ENCODE measurements at places on chromosomes 1 and 21.
A peak's percentile ranks its signal among the peaks of the same experiment; 100 is the strongest.

DNA sequence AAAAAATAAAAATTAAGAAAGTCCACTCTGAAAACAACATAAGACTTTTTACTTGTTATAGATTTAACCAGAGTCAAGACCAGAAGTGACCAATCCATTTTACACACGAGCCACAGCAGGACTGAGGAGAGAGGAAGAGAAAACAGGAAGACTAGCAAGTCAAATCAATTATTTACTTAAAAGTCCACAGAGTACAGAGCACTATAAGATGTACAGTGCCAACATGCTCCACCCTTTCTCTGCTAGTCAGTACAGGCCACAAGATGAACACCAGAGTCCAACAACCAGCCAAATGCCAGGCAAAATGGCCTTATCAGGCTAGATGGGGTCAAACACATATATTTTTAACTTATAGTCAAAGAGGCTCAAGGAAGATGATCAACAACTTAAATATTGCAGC, 19.5 kb downstream of the LUZP1 start:
- no peak for DNase-seq

- no peak for DNase-seq
These were observed 97.8 kb downstream of the MRPL37 start for GRCh38 chr1:54297596-54298283.

DNA sequence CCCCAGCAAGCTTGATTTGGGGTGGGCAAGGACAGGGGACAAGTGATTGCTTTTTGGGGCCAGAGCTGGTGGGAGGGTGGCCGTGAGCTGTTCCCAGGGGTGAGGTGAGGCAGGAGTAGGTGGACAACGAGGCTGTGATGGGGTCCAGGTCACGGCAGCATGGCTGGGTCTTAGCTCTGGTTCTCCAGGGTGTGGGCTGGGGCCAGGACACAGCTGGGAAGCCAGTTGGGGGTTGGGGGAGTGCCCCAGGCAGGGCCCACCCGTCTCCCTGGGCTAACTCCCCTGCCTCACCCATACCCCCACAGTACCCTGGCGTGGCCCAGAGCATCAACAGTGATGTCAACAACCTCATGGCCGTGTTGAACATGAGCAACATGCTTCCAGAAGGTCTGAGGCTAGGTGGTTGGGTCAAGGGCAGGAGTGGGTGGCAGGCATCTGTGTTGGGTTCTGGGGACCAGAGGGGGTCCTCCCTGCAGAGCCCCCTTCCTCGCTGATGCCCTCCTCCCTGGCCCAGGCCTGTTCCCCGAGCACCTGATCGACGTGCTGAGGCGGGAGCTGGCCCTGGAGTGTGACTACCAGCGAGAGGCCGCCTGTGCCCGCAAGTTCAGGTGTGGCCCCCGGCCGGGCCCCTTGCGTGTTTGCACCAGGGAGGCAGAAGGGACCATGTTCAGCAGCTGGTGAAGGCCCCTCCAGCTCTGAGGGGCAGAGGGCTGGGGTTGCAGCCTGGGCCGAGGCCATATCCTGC, 43.3 kb downstream of the COQ8A start:
- no peak for DNase-seq

DNA sequence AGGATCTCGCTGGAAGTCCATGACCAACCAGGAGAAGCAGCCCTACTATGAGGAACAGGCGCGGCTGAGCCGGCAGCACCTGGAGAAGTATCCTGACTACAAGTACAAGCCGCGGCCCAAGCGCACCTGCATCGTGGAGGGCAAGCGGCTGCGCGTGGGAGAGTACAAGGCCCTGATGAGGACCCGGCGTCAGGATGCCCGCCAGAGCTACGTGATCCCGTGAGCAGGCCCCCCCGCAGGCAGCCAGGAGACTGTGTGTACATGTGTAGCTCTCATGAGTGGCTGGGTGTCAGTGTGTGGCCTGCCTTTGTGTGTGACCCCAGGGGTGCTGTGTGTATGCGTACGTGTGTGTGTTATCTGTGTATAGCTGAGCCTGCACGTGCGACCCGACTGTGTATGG, 27.2 kb downstream of the ETNK2 start:
- DNase-seq, result no peak

GRCh38 chr1:244235157-244235556, 184.1 kb downstream of the ZBTB18 start:
- DNase-seq, result no peak

GRCh38 chr1:164801791-164802502, 243.0 kb downstream of the PBX1 start:
- DNase-seq, result no peak

GRCh38 chr1:71264039-71264438, 183.2 kb upstream of the ZRANB2 start:
- DNase-seq, result no peak

- peak; percentile 91 for DNase-seq
These were observed 113.1 kb upstream of the IRF2BP2 start for GRCh38 chr1:234722904-234723720.

DNA sequence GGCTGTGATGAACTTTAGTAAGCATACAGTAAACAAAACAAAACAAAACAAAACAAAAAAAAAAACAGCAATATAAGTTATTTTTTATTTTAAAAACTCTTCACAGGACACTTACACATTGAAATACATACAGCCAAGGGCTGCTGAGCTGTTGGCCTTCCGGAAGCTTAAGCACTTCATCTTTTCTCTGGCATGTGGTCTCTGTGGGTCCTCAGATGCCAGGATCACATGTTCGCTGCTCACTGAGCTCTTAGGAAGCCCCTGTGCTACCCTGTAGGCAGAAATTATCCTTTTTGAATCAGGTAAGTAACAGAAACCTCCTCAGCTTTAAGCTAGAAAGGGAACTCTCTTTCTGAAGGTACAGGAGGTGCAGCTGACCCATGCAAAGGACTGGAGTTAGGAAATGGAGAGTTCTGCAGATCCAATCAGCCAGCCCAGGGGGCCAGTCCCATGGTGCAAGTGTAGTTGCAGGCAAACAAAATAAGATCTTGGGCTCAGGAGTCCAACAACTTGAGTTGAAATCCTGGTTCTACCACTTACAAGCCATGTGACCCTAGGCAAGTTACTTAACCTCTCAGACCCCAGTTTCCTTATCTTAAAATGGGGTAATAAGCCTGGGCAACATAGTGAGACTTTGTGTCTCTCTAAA, 22.4 kb upstream of the MED18 start:
- peak; percentile 37 for DNase-seq

- DNase-seq, result peak; percentile 86
These were observed 14.3 kb upstream of the GPR157 start for GRCh38 chr1:9143250-9143649.

- DNase-seq, result no peak
These were observed 37.4 kb downstream of the CFAP74 start for GRCh38 chr1:1966071-1966740.

DNA sequence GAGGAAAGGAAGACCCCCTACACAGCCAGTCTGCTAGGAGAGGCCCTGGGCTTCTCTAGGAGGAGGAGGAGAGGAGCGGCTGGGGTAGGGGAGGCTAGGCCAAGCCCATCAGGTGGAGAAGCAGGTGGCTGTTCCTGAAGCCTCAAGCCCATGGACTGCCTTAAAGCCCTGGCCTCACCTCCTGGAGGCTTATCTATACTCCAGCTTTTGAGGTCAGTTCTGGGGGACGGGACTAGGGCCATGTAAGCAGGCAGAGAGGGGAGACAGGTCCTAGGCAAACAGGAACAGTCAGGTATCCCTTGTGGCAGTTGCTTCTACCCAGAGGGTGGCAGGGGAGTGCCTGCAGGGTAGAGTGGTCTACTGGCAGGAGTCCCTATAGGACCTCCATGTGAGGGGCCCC, 40.6 kb downstream of the KCNC4 start:
- DNase-seq, result no peak

- no peak for DNase-seq
These were observed 120.6 kb downstream of the FASLG start for GRCh38 chr1:172779491-172779890.

DNA sequence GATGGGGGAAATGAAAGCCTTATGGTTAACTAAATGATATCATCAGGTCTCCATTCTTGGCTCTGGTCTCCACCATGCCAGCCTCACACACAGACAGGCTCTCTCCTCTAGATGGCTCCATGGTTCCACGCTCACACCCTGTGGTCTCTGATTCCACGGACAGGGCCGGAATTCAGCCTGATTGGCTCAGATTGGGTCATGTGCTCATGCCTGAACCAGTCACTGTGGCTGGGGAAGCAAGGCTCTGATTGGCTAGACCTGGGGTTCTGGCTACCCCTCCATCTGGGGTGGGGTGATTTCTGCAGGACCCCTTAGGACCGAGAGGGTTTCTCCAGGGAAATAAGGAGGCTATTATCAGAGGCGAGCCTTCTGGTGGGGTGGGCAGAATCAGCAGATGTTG, 277.0 kb downstream of the PTPRU start:
- peak; percentile 40 for DNase-seq

DNA sequence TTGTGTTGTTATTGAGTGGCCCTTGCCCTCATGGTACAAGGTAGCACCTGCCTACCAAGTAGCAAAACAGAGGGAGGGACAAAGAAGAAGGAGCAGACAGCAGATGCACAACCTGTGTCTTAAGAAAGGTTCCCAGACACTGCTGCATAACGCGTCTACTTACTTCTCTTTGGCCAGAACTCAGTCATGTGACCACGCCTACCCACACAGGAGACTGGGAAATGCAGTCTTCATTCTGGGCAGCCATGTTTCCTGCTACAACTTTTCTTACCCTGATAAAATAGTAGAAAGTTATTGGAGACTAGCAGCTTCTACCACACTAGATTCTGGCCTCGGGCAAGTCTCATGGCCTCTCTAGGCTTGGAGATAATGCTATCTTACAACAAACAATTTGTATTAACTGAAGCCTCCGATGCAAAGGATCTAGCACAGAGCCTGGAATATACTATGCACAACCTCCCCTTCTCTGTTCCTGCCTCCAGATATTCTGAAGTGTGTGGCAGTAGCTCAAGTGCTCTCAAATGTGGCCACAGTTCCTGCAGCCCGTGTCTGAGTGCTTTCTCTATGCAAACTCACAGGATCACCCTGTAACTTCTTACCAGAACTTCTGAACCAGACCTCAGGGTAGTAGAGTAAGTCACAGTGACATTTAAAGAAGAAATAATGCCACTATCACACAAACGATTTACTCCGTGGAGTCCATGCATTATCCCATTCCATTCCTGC, 34.1 kb upstream of the BTG2 start:
- peak; percentile 77 for DNase-seq

- DNase-seq, result no peak
These were observed 12.2 kb upstream of the NEK2 start for GRCh38 chr1:211687462-211688215.

DNA sequence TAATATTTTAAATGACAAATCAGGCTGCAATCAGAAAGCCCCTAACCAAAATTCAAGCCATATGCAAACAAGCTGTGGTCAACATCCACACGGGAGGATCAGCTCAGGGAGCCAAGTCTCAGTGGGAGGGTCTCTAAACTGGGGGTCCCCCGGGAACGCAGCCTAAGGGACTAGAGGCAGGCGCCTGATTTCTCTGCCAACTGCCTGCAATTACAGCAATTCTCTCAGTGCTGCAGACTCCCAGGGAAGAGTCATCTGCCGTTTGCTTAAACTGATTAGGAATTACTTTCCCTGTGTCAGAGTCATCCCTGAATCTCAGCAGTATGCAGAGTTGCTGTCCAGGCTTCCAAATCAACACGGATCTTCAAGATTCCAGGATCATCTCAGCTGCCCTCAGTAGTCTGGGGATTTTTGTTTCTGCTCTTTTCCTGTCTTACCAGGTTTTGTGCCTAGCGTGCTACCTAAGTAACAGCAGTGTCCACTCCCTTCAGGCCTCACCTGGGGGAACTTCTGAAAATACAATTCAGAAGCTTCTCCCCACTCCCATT, 247.8 kb downstream of the RRAGC start:
- no peak for DNase-seq

- DNase-seq, result no peak
These were observed 703.2 kb downstream of the MRPL39 start for GRCh38 chr21:24903994-24904635.

DNA sequence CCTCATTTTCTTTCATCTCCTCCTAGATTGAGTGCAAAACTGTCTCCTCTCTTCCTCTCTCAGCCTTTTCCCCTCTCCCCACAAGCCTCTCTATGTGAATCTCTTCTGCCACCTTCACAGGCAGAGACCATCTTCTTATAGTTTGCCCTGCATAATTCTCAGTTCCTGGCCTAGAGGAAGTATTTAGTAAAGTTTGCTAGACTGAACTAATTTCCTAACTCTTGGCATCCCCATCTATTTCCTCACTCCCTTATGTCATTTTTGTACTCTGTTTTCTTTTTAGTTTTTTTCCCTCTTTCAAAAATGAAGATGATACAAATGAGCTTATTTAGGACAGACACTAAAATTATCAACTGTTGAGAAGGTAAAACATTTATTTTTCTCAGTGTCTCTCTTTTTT, 66.0 kb downstream of the XCL2 start:
- no peak for DNase-seq

DNA sequence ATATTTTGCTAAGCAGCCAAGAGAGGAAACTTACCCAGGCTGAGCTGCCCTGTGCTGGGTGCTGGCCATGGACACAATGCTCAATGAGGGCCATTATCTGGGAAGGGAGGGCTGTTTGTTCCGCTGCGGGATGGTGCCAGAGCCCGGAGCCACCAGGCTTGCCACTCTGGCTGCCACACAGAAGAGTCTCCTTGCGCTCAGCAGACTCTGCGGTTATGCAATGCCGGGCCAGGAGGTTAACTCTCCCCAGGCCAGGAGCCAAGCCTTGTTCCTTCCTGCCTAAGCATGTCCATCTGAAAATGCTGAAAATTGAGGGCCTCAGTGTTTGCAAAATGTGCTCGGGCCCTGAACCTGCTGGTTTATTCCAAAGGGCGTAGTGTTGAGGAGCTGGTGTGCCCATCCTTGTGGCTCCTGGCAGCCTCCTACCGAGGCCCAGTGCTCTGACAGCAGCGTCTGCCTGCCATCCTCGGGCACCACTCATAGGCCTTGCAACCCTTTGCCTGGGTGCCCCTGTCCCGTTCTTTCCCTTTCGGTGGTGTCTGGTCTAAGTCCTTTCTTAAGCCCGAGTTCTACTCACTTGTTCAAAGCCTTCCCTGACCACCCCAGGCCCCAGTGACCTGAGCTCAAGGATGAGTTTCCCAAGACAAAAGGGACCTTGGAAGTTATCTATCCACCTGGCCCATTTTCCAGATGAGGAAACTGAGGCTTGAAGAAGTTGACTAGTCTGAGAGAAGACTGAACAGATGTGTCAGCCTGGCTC, 133.8 kb upstream of the EDN2 start:
- peak; percentile 79 for DNase-seq
